ENCODE measurements at places on chromosomes 7 and 10.

DNA sequence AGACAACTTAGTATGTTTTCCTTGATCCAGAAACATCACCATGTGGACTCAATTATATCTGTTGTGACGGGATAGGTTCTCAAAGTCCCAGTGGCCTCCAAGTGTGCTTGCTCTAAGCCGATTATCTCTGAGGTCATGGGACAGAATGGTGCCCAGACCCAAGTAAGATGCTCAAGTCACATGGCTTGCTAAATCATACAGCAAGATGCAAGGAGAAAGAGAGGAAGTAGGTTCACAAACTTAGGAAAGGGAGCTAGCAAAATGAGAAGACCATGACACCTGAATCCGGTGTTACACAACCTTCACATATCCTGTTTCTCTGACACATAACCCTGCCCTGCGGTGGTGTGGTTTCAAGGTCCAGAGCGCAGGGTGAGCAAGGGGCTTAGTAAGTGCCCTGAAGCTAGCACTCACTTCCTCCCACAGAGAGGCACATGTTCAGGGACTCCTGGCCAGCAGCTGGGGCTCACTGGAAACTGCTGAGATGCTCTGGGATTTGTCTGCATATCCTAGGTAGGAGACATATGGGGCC lies 590.9 kb upstream of the ANKRD30A start:
- DNase-seq = peak; percentile 96

GRCh38 chr10:68155615-68156210 lies 46.4 kb downstream of the MYPN start:
- no peak for DNase-seq

GRCh38 chr7:47473499-47474210 lies 108.3 kb downstream of the TNS3 start:
- DNase-seq = no peak

- DNase-seq = no peak
Observed at GRCh38 chr10:19488592-19489280, 327.5 kb upstream of the PLXDC2 start.

- DNase-seq = no peak
Observed at GRCh38 chr7:27224983-27225934, 17.3 kb upstream of the EVX1 start.

DNA sequence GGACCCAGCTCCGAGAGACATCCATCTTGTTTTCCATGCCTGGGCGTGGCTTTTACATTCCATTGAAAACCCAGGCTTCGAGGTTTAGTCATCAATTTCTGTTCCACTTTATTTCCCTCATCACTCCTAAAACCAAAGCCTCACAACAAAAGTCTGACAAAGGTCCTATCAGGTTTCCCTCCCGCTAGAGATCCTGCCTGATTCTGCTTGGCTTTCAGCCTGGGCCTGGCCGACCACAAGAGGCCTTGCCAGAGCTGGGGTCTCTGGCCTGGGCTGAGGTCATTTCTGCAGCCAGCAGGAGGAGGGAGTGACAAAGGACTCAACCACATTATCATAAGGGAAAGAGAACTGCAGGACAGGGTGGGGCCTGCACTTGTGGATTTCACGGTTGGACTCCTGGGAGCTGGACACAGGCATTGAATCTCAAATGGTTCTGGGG lies 167.0 kb downstream of the FANK1 start:
- DNase-seq = peak; percentile 77
